ENCODE measurements at places on chromosomes 2 and 18. TPM values are rescaled to one million over a fixed set of nuclear protein-coding genes. Genes with fewer than 3 reads are reported as not detected.

Gene PJVK
- total RNA-seq, result 1.6 TPM

Gene GAL3ST2
- total RNA-seq, result not detected

Gene GPR39
- total RNA-seq, result not detected

Gene ZNF385B
- total RNA-seq, result 6.7 TPM

Gene MRPS5
- 69.4 TPM for total RNA-seq

Gene CCDC150
- 1.5 TPM for total RNA-seq

DNA sequence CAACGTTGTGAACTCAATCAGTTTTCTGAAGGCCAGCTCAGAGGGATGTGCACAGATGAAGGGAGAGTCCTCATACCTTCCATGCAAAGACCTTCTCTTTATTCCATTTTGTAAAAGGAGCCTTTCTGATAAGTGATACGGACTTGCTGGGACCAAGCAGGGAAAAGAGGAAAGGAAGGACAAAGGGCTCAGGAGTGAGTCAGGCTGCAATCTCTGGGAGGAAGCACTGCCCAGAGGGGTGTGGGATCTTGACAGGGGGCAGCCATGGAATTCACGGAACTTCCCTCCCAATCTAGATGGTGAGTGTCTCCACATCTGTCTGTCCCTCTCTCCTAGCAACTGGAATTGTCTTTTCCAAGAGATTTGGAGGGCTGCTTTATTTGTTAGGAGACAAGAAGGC, 281.4 kb upstream of the CELF4 start:
- DNase-seq, result no peak

GRCh38 chr2:100614455-100615000, 51.7 kb downstream of the PDCL3 start:
- no peak for DNase-seq

DNA sequence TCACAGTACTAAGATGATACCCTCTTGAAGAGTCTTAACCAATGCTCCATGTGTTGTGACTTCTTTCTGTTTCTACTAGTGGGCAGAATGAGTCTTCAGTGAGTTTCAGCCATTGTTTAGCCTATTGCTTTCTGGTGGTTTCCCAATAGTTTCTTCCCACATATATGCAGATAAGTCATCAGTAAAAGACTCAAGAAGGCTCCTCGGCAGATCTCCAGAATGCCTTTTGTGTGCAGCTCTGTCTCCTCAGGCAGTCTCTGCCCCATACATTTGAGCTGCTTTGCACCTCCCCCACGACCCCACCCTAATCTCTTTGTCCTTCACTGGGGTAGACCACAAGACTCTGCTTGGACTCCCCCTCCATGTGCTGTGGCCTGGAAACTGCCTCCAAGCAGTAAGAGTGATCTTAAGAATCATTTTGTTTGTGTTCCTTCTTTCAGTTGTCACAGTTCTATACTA, 71.6 kb upstream of the CHRNA1 start:
- no peak for DNase-seq

- DNase-seq, result no peak
Measured at GRCh38 chr2:100135415-100135814, 7.0 kb downstream of the AFF3 start.

GRCh38 chr2:59029058-59029457, 787.9 kb upstream of the FANCL start:
- no peak for DNase-seq

DNA sequence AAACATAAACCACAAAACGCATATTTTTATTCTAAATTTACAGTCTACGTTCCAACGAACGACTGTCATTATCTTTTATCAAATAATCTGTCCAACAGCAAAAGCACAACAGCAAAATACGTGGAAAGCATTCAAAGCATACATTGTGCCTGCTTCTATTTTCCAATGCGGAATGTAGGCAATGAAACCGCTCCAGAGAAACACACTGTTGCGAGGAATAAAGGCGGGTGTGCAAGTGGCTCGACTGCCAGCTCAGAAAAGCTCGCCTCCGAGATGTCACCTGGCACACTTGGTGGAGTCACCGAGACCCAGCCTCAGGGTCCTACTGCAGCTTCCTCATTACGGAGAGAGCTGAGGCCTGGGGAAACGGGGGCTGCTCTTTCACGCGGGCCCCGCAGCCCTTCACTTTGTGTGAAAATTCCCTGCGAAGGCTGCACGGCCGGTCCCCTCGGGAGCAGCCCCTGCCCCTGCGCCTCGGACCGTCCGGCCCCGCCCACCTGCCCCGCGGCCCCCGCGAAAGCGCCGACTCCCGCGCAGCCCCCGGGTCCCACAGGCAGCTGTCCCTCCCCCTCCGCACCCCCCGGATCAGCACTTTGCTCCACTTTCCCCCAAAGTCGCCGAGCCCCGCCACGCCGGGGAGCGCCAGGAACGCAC, 752 bp downstream of the MGAT4A start:
- DNase-seq, result peak; percentile 81

GRCh38 chr2:105877945-105878344, 133.2 kb downstream of the NCK2 start:
- DNase-seq, result no peak

Measured in cardiac septum (tissue), 1 donor.